SW 1271 (cell line): ENCODE measurements at places on chromosomes 12 and 14.

- DNase-seq: no peak
These were observed 627 bp downstream of the CPM start for GRCh38 chr12:68932128-68932960.

DNA sequence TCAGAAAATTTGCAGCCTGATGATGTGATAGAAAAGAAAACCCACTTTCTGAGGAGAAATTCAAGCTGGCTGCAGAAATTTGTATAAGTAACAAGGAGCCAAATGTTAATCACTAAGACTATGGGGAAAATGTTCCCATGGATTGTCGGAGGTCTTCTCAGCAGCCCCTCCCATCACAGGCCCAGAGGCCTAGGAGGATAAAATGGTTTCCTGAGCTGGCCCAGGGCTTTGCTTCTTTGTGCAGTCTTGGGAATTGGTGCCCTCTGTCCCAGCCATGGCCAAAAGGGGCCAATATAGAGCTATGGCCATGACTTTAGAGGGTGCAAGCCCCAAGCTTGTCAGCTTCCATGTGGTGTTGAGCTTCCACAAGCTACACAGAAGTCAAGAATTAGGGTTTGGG, 335.9 kb downstream of the ATP23 start:
- DNase-seq: no peak

GRCh38 chr12:124347805-124348658, 53.1 kb downstream of the RFLNA start:
- no peak for DNase-seq

DNA sequence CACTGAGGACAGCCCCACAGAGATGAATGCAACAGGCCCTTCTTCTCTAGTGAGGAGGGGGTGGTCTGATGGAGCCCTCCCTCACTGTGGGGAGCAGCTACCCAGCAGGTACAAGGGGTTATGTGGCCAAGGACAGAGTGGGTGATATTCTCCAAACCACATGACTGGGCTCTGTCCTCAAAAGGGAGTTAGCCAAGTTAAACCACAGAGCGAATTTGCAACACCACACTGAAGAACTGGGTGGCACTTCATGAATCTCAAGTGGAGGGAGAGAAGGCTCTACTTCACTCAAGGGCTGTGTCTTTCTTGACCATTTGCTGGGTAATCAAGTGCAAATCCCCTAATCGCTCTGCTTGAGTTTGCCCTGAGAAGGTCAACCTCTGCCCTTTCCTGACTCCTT, 12.5 kb downstream of the GPR68 start:
- DNase-seq: no peak

- peak; percentile 32 for DNase-seq
These were observed 1.1 kb upstream of the PRKAG1 start for GRCh38 chr12:49019443-49020324.

DNA sequence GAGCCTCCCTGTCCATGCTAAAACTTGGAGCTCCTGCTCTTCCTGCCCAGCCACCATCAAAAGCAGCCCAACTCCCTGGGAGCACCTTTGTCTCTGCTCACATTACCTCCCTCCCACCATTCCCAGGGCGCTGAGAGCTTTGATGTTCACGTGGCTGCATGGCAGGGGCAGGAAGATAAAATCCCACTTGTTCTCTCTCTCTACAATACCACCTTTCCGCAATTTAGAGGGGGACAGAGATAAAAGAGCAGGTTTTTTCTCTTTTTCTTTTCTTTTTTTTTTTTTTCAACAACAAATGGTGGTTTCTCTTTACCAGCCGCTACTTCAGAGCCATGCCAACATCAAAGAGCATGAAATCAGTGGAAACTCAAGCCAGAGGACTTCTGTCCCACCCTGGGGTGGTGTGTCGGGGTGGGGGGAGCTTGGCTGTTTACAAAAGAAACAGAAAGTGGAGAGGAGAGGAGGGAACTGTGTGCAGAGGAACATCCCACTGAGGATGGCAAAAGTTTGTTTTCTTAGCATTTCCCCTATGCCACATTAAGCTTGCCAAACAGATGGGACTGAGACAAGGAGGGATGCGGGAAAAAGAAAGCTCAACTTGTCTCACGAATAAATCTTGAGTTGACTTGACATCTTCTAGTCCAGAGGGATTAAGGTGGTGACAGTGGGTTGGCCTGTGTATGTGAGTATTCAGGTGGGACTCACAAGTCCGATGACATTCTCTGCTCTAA, 103.7 kb upstream of the NUDT4 start:
- DNase-seq: no peak

DNA sequence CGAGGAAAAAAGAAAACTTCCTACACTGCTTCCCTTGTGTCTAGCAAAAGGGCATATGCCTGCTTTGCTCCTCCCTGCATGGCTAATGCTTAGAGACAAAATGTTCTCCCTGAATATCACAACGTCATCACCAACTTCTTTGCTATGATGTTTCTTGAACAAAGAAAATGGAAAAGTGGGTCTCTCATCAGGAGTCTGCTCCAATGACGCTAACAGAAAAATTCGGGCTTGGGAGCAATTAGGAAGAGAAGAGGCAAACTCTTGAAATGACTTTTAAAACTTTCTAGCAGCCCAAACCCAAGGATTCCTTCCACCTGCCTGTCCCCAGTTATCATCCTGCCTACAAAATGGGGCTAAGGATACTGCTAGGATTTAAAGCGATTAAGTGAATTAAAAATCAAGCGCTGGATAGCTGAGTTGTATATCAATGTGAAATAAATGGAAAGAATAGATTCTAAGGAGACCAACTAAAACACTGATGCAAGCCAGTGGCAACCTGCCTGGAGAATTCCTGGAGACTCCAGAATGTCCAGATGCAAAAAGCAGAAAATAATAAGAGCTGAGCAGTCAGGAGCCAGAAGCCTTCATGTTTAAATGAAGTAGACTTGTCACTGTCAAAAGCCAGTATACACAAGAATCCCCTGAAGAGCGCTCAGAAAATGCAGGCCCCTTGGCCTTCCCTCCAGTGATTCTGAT, 183.8 kb downstream of the DPF3 start:
- no peak for DNase-seq

DNA sequence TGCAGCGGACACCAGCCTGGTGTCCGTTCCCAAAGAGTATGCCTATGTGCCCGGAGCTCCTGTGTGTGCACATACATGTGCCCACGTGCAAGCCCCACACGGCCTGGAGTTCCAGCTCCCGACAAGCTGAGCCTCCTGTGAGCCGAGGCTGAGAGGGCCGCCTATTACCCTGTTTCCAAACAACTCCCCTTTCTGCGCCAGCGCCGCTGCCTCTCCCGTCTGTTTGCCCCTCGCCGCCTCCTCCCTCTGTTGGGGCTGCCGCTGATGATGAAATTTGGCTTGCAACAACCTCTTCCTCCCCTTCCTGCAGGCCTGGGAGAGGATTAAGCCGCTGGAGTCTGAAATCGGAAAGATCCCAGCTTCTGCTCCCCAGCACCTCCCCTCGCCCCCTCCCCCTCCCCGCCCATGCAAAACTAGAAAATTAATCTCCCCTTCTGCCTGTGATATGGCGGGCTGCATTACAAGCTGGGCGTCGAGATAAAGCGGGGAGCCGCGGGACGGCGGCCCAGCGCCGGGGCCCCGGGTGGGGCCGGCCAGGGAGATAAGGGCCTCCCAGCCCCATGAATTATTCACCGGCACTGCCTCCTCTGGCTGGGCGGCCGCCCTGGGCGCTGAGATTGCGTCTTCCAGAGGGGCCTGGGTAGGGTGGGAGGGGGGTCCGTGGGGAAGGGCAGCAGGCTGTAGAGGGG, 6.8 kb upstream of the ASIC1 start:
- DNase-seq: no peak

DNA sequence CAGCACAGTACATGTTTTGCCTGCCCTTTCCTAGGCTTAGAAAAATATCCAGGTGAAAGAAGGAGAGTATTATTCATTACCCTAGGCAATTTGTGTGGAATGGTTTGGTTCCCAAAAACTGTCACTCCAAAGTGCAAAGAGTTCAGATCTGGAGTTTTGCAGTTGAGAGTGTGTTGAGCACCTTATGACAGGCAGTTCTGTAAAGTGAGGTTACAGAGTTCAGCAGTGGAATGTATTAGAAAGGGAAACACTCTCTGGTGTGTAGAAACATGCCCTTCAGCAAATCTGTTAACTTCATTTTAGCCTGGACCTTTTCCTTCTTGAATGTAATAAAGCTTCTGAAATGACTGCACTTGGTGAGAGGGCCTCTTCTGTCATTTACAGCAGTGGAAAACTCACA, 154.0 kb upstream of the SSTR1 start:
- DNase-seq: no peak

DNA sequence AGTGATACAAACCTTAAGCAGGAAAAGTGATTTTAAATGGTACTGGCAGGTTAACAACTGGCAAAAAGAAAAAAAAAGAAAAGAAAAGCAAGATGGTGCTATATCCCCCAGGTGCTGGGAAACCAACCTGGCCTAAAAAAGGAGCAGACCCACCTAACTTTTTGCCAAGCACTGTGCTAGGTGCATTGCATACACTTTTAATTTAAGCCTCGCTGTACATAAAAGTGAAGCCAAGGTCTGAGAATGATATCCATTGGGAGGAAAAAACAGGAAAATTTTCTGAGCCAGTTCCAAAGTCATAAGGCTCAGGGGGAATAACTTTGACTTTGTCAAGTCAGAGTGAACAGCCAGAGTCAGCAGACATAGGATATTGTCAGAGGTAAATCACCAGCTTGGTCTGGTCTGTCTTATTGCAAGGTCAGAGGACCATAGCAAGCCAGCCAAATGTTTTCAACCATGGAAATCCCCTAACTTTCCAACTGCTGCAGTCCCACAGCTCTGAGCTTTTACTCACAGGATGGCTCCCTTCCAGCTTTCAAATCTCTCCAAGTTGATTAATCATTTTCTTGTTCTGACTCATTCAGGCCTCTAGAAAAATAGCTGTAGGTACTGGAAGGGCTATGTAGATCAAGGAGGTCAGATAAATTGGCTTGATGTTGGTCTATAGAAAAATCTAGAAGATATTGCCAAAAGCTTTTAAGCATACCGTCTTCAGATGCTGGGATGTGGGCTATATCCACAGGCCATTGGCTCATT, 412.9 kb downstream of the RAD51B start:
- DNase-seq: peak; percentile 99

DNA sequence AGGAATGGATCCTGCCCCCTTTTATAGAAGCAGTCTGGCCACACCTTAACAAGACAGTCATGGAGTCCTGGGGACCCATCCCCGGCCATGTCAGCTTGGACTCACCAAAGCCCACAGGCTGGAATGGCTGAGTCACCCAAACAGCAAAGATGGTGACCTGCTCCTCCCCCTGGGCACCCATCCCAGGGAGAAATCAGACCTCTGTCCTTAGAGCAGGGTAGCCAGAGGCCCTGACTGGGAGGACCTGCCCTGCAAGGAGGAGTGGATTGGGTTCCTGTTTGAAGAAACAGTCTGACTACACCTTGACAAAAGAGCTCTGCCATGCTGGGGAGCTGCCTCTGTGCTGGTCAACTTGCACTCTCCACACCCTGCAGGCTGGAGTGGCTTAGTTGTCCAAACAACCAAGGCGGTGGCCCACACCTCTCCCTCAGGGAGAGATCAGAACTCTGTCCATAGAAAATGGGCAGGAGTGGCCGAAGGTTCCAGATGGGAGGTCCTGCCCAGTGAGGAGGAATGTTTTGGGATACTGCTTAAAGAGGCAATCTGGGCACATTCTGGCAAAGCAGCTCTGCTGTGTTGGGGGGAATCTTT, 16.6 kb downstream of the MGP start:
- DNase-seq: no peak

- peak; percentile 34 for DNase-seq
These were observed 92.4 kb upstream of the TMEM260 start for GRCh38 chr14:56487090-56487667.

DNA sequence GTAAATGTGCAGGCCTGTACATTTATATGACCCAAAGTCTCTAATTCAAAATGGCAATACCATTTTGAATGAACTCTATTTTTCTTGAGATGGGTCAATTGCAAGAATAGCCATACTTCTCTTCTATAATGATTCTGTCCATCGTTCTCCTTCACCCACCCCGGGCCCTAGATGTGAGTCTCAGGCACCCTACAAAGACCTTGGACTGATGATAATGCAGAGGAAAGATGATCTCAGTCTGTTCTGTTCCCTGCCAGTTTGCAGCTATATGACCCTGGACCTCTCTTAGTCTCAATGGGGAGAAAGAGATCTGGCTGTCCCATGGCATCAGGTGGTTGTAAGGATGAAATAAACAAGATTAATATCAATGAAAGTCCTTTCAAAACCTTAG, 30.1 kb downstream of the VCPKMT start:
- no peak for DNase-seq

DNA sequence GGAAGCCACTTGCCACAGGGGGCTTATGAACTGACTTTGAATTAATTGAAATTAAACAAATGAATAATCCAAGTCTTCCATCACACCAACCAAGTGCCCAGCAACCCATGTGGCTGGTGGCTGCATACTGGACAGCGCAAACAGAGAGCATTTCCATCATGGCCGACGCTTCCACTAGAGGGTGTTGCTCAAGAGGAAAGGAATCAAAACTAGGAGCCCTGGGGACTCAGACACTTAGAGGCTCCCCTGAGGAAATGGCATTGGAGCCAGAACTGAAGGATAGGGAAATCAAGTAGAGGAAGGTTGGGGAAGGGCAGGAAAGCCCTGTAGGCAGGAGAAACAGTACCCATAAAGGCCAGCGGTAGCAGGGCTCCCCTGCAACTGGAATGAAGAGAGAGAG, 50.6 kb upstream of the NUAK1 start:
- DNase-seq: no peak
